ENCODE measurements at places on chromosomes 2 and 18.

GRCh38 chr18:24274837-24275236 lies 122.8 kb downstream of the OSBPL1A start:
- no peak for DNase-seq

- no peak for DNase-seq
These were observed 10.1 kb downstream of the SERPINB8 start for GRCh38 chr18:63980027-63980426.

GRCh38 chr18:31977270-31977872 lies 34.4 kb upstream of the TRAPPC8 start:
- DNase-seq: no peak

- DNase-seq: no peak
These were observed 182.5 kb upstream of the NXPH2 start for GRCh38 chr2:138962686-138963085.

DNA sequence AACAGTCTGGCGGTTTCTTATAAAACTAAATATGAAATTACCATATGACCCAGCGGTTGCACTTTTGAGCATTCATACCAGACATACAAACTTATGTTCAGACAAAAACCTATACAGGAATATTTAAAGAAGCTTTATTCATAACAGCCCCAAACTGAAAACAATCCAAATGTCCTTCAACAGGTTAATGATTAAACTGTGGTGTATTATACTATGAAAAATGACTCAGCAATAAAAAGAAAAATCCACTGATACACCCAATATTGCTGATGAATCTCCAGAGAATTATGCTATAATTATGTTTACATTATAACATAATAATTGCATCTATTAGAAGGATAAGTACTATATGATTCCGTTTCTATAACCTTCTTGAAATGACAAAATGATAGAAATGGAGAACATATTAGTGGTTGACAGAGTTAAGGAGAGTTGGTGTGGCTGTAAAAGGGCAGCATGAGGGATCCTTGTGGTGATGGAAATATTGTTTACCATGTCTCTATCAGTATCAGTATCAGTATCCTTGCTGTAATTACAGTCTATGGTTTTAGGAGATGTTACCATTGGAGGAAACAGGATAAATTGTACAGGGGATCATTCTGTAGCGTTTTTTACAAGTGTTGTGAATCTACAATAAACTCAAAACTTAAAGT lies 127.1 kb downstream of the DSC3 start:
- no peak for DNase-seq

- DNase-seq: no peak
These were observed 497.6 kb upstream of the FAM98A start for GRCh38 chr2:34096562-34097171.

- no peak for DNase-seq
These were observed 22.5 kb upstream of the RMND5A start for GRCh38 chr2:86697551-86698104.

DNA sequence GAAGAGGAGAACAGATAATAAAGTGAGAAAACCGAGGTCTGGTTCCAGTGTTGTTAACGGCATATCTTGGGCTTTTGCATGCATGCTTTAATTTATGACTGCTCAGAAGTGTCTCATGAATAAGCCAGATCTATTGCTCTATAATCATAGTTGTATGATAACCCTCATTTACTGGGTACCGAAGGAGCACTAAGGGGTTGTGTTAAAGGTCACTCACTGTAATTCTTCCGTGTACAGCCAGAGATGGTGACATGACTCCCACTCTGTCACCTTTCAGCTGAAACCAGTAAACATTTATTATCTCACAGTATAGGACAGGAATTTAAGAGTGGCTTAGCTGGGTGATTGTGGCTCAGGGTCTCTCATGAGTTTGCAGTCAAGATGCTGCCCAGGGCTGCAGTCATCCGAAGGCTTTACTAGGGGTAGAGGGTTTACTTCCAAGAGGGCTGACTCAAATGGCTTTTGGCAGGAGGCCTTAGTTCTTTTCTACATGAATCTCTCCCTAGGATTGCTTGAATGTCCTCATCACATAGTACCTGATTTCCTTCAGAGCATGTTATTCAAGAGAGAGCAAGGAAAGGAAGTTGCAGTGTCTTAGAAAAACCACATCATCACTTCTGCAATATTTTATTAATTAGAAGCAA lies 107.0 kb downstream of the NAB1 start:
- no peak for DNase-seq

GRCh38 chr18:55079481-55080355 lies 120.5 kb upstream of the CCDC68 start:
- DNase-seq: no peak

DNA sequence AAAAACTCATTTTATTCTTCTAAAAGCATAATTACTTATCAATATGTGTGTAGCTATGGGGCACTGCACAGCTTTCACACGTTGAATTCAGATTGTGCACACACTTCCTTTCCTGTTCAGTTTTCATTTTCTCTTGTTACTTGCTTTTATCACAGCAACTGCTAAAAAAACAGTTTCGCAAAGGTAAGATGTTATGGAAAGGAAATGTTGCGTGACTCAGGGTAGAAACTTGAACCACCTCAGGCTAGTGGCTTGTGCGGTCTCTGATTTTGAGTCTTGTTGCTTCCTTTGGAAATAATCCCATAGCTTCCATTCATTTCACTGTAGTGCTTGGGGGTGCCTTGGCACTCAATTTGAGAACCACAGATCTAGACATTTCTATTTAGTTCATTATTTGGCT lies 171.9 kb downstream of the FMNL2 start:
- no peak for DNase-seq

- DNase-seq: no peak
These were observed 117.7 kb downstream of the SATB2 start for GRCh38 chr2:199339891-199340605.

DNA sequence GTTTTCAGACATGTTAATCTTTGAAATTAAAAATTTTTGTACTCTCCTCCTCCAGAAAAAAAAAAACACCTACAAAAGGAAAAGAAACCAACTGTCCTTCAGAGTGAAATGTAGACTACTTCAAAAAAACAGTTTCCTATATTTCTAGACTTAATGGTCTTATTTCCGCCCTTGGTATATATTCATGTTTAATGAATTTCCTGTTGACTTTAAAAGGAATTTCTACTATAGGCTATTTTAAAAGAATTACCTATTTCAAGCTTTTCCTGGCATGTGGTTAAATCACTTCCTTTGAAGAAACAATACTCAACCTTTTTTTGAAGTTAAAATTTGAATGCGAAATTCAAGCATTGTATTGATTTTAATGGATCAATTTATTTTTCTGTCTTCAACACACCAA lies 29.2 kb downstream of the GULP1 start:
- no peak for DNase-seq

GRCh38 chr2:45942237-45942738 lies 290.8 kb downstream of the PRKCE start:
- DNase-seq: no peak

DNA sequence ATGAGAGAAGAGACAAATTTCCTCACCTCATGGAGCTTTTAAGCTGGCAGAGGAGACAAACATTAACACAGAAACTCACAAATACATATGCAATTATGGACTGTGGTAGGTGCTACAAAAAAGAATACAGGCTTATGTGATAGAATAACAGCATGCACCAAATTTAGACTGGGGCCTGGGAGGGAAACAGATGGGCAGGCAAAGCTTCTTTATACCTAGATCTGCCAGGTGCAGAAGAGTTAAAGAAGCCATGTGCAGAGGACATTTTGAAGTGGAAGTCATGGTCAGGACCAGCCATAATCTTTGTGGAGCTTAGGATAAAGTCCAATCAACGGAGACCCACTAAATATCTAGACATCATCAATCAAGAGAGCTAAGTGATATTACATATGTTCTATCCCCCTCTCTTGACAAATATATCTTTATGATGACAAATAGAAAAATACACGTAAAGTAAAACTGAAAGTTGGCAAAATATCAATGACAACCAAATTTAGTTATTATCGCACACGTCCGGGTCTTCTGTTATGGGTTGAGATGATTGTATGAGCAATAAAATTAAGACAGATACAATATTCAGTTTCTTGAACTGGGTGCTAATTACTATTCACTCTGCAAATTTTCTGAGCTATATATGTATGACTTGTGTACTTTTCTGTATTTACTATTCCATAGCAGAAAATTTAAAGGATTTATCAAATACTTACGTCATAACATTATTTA lies 44.1 kb downstream of the CD28 start:
- no peak for DNase-seq

DNA sequence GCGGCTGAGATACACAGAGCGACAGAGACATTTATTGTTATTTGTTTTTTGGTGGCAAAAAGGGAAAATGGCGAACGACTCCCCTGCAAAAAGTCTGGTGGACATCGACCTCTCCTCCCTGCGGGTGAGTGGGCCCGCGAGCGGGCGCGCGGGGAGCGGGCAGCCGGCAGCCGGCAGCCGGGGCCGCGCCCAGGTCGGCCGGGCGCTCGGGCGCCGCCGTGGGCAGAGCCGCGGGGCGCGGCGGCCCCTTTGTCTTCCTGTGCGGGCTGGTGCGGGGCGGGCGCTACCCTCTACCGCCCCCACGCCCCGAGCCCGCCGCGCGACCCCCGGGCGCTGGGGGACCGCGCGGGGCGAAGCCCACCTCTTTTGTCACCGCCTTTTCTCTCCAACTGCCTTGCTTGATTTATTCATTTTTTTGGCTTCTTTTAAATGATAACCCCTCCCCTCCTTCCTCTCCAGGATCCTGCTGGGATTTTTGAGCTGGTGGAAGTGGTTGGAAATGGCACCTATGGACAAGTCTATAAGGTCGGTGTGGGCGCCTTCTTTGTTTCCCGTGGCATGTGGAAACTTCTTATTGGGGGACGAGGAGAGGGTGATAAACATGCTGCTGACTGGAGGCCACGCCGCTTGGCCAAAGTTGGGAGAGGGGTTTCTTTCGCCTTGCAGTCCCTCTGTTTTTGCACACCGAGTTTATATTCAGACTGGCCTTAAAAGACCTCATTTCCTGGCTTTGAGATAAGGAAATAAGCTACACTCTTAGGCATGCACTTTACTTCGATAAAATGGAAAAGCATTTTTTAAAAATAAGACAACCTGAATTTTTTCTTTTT lies 722 bp downstream of the MAP4K4 start:
- DNase-seq: no peak

DNA sequence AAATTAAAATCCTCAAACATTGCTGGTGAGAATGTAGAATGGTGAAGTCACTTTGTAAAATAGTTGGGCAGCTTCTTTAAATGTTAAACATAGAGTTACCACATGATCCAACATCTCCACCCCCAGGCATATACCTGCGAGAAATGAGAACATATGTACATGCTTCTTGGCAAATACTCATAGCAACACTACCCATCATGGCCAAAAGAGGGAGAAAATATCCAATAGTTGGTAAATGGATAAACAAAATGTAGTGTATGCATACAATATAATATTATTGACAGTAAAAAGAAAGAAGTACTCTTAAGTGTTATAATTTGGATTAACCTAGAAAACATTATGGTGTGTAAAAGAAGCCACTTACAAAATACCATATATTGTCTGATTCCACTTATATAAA lies 185.9 kb downstream of the CDH7 start:
- DNase-seq: no peak

GRCh38 chr18:58533766-58534165 lies 95.1 kb downstream of the ALPK2 start:
- DNase-seq: no peak

DNA sequence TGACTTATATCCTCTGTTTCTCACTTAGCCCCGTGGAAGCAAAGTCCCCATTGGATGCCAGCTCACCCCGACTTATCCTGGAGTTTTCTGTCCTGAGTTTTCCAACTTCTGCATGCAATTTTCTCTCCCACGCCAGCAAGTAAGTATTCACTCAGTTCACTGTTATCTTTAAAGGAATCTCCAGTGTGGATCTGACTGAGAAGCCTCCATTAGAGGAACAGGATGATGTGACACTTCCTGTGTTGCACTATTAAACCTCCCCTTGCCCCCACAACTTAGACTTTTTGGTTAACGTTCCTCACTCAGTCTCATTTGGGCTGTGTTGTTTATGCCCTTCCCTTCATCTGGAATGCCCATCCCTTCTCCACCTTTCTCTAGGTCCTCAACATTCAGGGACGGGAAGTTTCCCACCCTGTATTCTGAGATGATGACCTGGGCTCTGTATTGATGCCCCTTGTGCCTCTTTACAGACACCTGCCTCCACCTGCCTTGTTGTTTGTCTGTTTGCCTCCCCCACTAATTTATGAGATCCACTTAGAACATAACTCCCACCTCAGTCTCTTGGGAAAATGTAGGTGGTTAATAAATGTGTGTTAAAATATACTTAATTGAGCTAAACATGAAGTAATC lies 536.1 kb upstream of the RAB6C start:
- DNase-seq: no peak

- DNase-seq: no peak
These were observed 13.6 kb downstream of the AQP12A start for GRCh38 chr2:240705204-240705791.

- no peak for DNase-seq
These were observed 49.6 kb upstream of the SLC5A7 start for GRCh38 chr2:107936433-107937359.

GRCh38 chr2:241061275-241061674 lies 40.8 kb downstream of the MTERF4 start:
- no peak for DNase-seq

DNA sequence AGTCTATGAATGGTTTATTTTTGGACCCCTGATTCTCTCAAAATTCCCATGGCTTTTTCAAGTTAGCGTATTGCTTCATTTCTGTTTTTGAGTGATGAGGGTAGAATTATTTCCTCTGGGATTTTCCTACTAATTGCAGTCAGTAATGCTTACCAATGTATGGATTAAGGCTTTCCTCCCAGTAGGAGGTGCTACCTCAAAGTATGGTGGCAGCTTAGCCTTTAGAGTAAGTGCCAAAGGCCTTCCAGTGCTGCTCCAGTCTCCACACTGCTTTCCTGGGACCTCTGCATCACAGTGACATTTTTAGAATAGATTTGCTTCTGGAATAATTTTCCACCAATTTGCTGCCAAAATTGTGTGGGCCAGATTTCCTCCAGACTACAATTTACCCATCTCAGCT lies 16.2 kb upstream of the SSB start:
- DNase-seq: no peak

GRCh38 chr2:236998758-236999157 lies 86.9 kb upstream of the COPS8 start:
- no peak for DNase-seq

DNA sequence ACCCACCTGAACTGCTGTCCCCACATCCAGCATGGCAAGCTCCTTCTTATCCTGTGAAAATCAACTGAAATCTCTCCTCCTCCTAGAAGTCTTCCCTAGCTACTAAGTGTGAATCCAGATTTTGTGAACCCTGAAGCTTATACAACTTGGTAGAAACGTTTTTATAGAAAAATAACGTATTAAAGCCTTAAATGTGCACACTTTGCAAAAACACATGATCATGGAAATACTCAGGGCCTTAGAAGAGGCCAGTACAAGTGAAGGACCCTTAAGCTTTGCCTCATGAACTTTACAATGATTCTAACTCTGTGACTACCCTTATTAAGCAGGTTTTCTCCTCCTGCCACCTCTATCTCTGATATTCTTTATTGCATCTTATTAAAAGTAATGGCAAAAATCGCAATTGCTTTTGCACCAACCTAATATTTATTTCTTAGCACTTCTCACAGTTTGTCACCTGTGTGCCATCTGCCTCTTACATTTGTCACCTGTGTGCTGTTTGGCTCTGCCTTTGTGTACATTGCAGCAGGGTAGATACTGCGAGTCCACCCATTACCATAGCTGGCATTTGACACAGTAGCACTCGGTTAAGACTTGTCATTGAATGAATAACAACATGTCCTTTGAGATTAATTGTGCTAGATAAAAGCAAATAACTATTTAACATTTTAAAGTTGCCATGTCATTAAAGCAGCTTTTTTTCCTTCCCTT lies 42.2 kb downstream of the FRZB start:
- DNase-seq: no peak

GRCh38 chr18:3388980-3389379 lies 61.0 kb upstream of the TGIF1 start:
- no peak for DNase-seq
